CD4-positive, alpha-beta T cell treated with Interleukin-15 for 4 hours (primary cell): ENCODE measurements at places on chromosomes 16 and 17.

DNA sequence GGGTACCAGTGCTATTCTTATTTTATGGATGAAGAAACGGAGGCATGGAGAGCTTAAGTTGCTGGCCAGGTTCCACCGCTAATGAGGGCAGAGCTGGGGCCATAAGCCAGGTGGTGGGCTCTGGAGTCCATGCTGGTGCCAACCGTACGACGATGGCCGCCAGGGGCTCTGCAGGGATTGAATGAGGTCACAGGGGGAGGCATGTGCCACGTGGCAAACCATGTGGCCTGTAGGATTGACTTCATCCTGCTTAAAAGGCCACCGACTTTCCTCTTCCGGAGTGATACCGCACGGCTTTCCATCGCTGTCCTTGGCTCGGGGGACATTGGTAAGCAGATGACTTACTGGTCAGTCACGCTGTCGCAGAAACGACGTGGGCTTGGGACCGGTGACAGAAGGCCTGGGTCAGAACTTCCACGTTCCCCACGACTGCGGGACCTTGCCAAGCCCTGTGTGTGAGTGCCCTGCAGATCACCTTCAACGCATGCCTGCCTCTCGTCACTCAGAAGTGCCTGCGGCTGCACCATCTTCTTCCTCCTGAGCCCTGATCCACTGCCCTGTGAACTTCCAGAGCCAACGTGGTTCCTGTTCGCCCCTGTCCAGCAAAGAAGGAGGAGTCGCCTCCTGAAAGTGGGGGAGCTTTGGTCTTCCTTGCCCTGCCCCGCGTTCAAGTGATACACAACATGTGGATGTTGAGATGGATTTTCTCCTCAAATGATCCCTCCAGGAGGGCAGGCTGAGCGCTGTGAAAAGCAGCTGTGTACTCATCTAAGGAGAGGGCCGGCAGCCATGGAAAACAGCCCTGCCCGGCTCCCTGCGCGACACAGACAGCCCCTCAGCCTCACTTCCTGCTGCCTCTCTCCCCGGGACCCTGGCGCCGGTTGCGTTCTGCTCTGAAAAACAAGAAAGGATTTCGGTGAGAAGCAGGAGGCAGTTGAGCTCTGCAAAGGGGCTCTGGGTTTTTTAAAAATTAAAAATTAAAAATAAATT is 176.7 kb downstream of the C16orf95 start:
- no peak for DNase-seq

GRCh38 chr16:67542464-67542863 is 13.8 kb downstream of the RIPOR1 start:
- peak; percentile 88 for DNase-seq

DNA sequence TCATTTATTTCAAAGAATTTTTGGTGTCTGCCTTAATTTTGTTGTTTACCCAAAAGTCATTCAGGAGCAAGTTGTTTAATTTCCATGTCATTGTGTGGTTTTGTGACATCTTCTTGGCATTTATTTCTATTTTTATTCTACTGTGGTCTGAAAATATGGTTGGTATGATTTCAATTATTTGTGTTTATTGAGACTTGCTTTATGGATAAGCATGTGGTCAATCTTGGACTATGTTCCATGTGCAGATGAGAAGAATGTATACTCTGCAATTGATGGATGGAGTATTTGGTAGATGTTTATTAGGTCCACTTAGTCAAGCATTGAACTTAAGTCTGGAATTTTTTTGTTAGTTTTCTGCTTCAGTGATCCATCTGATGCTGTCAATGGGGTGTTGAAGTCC is 383.0 kb downstream of the PMP22 start:
- no peak for DNase-seq

GRCh38 chr17:64706224-64707049 is 44.3 kb upstream of the SMURF2 start:
- no peak for DNase-seq

DNA sequence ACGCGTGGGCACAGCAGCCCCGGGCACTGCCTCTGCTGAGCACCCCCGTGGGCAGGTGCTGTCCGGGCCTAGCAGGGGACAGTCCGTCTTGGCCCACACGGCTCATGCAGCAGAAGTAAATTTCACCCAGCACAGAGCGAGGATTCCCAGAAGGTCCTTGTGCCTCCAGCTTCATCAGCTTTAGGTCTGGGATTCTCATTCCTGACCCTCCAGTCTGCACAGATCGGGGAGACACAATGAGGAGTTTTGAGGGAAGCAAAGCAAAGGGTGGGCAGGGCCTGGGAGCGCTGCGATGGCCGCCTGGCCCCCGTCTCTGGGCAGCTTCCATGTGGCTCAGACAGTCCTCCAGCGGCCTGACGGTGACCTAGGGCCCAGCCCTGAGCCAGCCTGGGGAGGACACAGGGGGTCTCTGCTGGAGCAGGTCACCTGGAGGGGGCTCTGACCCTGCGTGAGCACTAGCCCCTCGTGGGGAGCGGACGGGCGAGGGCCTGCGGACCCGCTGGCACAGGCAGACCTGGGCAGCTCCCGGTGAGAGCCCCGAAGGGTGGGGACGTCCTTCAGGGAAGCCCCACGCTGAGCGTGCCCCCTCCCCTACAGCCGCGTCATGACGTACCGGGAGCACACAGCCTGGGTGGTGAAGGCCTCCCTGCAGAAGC is 30.7 kb upstream of the CHMP6 start:
- DNase-seq: no peak

DNA sequence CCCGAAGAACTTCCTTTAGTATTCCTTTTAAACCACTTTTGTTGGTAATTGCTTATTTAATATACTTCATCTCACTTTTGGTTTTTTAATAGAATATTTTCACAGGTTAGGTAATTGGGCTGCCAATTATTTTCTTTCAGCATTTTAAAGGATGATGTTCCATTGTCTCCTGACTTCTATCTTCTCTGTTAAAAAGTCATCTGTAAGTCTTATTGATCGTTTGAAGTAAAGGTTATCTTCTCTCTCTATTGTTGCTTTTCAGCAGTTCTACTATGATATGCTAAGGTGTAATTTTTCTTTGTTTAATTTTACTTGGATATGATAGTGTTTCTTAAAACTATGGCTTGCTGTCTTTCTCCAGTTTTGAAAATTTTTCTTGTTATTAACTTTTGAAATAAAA is 307.5 kb downstream of the MAP2K4 start:
- no peak for DNase-seq

- no peak for DNase-seq
Observed at GRCh38 chr16:80259290-80259805, 281.4 kb upstream of the DYNLRB2 start.

DNA sequence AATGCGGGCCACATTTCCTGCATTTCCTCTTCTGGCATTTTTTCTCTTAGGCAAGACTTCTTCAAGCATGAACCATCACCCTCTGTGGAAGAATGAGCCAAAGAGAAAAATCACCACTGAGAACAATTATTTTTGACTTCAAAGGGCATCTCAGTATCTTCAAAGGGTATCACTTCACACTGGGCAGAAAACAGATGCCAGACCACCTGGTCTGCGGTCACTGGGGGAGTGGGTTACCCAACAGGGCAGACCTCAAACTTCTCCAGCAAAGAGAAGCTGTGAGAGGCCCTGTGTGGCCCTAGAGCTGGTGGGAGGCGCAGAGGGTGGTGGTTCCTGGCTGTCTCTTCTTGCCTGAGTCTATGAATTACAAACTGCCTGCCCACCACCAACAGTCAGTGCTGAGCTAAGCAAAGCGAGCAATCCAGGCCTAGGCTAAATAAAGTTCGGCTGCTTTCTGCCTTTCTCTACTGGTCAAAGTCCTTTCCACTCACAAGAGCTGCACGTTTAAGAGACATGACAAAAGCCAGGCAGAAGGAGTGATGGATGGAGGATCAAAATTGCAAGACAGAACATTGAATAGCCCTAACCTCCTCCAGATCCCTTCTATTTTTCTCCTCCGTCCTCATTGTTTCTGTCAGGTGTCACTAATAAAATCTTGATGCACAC is 602.7 kb upstream of the CDH5 start:
- DNase-seq: no peak

GRCh38 chr17:17783116-17783824 is 53.5 kb downstream of the SREBF1 start:
- DNase-seq: peak; percentile 55

GRCh38 chr16:77220427-77220826 is 21.2 kb downstream of the SYCE1L start:
- no peak for DNase-seq

- DNase-seq: peak; percentile 12
Observed at GRCh38 chr16:81752225-81752875, 26.7 kb upstream of the PLCG2 start.

GRCh38 chr17:7836596-7837407 is 2.8 kb downstream of the KDM6B start:
- DNase-seq: peak; percentile 75

DNA sequence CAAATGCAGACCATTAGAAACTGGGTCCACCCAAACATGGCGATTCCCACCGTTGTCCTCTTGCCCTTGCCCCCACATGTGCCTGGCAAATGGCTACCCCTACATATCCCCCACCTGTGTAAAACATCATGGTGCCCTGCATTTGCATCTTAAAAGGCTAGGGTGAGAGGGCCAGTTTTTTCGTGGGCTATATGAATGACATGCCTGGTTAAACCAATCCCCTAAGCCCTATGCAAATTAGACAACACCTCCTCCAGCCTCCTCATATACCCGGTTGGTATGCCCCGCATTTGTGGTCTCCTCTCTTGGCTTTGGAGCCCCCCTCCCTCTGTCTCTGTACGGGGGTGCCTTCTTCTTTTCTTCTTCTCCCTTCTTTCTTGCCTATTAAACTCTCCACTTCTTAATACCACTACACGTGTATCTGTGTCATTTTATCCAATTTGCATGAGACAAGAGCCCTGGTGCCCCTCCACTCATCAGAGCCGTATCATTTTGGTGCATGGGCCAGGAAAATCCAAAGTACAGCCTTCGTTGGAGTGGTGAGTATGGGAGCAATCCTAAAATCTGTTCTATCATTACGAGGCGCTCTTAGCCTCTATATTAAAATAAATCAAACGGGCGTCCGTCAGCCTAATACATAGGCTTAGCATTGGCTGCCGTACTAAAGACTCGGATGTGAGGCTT is 30.1 kb downstream of the QPRT start:
- no peak for DNase-seq

DNA sequence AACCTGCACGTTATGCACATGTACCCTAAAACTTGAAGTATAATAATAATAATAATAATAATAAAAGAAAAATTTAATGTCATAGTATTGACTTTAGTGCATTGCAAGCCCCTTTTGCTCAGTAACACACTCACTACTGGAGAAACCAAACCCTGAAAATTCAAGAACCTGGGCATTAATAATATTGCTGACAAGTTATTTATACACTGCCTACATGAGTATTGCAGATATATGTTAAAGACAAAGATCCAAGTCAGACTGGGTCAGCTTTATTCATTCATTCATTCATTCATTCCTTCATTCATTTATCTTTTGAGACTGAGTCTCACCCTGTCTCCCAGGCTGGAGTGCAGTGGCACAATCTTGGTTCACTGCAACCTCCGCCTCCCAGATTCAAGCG is 1711.2 kb downstream of the TP53TG3F start:
- no peak for DNase-seq

DNA sequence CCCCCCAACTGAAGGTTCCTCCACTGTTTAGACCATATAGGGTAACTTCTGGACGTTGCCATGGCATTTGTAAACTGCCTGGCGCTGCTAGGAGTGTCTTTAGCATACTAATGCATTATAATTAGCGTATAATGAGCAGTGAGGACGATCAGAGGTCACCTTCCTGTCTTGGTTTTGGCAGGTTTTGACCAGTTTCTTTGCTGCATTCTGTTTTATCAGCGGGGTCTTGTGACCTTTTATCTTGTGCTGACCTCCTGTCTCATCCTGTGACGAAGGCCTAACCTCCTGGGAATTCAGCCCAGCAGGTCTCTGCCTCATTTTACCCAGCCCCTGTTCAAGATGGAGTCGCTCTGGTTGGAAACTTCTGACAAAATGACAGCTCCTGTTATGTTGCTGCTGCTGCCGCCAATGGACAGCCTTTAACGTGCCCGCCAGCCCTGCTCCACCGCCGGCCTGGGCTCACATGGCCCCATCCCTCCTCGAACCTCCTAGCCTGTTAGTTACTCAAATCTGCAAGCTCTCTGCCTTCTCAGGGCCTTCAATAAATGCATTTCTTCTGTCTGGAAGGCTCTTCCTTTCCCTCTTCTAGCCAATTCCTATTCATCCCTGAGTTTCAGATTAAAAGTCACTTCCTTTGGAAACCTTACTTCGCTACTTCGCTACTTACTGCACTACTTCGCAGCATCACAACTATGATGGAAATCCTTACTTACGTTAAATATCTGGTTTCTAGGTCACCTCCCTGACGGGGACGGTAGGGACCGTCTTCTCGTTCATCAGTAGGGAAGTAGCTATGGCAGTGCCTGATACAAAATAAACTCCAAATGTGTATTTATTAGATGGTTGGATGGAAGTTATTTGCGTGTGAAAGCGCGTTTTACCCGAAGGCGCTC is 640 bp upstream of the NAGLU start:
- no peak for DNase-seq

- no peak for DNase-seq
Observed at GRCh38 chr17:18070861-18071340, 16.8 kb upstream of the DRG2 start.

DNA sequence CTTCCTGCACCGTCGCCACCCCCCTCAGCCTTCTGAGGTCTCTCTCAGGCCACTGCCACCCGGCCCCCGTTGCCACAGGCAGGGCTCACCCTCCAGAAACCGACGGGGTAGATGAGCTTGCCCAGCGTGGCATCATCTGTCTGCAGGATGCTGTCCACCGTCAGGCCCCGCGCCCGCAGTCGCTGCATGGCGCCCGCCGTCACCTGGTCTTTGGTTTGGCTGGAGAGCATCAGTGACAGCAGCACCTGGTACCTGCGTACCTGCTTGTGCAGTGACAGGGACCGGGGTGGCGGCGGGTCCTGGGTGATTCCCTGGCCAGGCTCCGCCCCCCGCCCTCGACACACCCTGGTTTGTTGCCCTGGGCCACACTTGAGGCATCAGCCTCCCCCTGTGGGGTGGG is 3.1 kb downstream of the NTHL1 start:
- DNase-seq: no peak

DNA sequence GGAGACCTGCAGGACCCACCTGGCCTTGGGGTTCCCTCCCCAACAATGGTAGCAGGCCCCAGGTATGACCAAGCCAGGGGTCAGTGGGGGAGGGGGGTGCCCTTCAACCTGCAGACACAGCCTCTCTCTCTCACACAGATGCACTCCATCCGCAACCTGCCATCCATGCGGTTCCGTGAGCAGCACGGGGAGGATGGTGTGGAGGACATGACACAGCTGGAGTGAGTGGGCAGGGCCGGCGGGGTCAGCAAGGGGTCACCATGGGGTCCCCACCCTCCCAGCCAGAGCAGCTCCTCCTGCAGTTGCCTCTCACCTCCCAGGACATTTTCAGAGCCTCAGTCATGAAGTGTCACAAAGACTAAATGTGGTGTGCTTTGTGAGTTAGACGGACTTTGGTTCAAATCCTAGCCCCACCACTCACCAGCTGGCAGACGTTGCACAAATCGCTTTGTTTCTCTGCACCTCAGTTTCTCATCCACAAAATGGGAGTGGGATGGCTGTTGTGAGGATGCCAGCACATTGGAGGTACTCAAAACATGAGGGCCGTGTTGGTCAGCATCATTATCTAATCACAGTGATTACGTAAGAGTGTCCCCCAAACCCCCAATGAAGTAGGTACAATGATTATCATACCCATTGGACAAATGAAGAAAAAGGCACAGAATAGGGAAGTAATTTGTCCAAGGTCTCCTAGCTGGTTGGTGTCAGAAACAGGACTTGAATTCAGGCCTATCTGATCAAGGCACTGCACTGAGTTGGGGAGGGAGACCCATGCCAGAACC is 16.0 kb downstream of the MYO15A start:
- no peak for DNase-seq

GRCh38 chr17:41919840-41920579 is 1.3 kb upstream of the ACLY start:
- no peak for DNase-seq

GRCh38 chr17:19991252-19991885 is 13.7 kb upstream of the AKAP10 start:
- DNase-seq: no peak

GRCh38 chr16:15777533-15778203 is 79.2 kb downstream of the MYH11 start:
- DNase-seq: no peak
